ENCODE measurements at places on chromosomes 11 and 22.
A peak's percentile ranks its signal among the peaks of the same experiment; 100 is the strongest.

GRCh38 chr22:35971456-35972119, 57.0 kb downstream of the RBFOX2 start:
- DNase-seq, result no peak

- DNase-seq, result no peak
These were observed 1.6 kb upstream of the IRF7 start for GRCh38 chr11:617199-617911.

DNA sequence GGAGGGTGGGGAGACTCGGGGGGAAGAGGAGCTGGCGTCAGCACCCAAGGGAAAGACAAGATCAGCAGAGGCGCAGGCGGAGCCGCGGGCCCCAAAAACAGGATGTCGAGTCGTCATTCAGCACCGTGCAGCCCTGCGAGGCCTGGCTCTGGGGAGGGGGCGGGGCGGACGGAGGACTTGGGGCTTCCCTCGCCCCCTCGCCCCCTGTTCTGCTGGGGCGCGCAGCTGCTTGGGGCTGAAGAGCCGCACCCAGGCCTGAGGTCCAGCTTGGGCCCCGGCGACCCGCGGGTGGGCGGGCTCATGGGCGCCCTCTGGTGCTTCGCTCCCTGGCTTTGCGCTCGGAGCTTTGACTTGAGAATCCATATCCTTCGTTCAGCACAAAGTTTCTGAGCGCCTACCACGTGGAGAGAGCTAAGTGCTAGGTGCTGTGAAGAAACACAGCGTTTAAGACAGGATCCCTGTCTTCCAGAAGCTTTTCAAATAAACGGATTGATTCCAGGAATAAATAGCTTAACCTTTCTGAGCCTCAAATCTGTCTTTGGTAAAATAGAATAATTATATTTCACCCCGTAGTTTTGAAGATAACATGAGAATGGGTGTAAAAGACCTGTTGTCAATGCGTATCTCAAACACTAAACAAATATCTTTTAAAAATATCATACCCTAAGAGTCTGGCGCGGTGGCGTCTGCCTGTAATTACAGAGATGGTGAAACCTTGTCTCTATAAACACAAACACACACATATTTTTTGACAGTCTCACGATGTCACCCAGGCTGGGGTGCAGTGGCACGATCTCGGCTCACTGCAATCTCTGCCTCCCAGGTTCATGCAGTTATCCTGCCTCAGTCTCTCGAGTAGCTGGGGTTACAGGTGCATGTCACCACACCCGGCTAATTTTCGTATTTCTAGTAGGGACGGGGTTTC, 929 bp upstream of the RHOG start:
- DNase-seq, result peak; percentile 92

GRCh38 chr11:19905280-19905853, 192.7 kb downstream of the NAV2 start:
- no peak for DNase-seq

GRCh38 chr11:117973503-117973860, 12.7 kb upstream of the IL10RA start:
- no peak for DNase-seq

DNA sequence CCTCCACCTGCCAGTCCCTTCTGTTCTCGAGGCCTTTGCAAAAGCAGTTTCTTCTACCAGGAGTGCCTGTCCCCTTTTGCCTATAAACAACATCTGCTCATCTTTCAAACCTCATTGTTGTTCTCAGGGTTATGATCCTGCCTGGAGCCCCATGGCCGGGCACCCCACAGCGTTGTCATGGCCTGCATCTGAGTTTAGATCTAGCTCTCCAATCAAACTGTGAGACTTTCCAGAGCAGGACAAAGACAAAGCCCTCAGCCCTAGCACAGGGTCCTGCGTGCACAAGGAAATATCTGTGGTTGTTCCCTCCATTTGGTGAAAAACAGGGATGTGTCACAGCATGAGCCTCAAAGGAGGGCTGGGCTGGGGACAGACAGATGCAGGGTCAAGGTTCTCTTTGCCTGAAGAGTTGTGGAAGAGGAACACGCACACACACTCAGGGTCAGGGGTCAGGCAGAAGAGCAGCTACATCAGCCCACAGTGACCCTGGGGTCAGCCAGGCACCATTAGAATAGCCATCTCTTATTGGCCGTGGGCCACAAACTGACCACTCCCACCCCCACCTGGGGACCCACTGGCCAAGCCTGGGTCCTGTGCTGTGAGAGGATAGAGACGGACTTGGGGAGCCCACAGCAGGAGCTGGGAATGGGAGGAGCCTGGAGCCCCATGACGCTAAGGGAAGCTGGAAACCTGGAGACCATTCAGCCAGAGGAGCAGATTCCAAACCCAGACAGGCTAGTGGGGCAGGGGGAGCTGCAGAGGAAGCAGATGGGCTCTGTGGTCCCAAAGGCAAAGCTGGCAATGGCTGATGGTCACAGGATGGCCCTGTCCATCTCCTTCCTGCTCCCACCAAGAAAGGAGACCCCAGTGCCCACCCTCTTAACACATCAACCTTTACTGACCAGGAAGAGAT, 99.4 kb downstream of the PDE2A start:
- DNase-seq, result no peak

DNA sequence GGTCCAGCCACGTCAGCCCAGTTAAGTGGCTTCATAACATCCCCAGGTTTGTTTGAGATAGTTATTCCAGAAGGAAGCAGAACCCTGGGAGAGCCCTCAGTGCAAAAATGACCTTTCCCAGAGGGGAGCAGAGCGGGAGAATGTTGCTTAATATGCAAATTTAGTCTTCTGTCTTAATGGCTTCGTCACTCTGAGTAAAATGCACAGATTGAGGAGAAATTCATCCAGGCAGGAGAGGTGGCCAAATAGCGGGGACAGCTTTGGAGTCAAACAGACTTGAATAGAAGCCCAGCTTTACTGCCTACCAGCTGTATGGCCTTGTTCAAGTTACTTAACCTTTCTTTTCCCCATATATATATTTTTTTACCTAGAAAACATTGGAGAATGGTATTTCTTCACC, 12.3 kb upstream of the NRGN start:
- DNase-seq, result no peak

- DNase-seq, result peak; percentile 44
These were observed 42.5 kb downstream of the SFI1 start for GRCh38 chr22:31538815-31539214.

GRCh38 chr11:6404342-6405051, 14.2 kb downstream of the SMPD1 start:
- DNase-seq, result no peak

DNA sequence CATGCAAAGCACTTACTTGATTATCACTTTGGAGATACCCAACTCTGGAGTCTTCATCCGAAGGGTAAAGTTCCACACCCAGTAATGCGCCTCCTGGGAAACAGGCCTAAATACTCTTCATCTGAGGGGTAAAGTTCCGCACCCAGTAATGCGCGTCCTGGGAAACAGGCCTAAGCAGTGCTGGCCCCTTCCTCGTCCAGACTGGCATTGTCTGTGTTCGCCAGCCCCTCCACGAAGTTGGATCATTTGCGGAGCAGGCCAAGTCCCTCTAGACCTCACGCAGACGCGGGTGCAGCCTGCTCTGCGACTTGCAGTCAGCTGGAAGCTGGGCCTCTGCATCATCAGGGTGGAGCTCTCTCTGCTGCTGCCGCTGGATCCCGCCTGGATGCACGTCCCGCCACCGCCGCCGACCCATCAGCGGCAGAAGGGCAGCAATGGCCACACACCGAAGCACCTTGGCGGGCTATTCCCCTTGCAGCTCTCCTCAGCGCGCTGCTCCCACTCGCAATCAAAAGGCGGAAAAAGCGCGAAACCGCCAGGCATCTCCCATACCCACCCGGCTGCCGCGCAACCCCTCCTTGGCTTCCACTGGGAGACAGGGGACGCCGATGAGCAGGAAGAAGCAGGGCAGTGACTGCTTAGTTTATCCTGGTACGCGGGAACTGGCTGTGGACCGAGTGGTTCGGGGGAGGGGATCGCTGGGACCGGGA, 34.1 kb upstream of the GLYATL1 start:
- DNase-seq, result no peak

DNA sequence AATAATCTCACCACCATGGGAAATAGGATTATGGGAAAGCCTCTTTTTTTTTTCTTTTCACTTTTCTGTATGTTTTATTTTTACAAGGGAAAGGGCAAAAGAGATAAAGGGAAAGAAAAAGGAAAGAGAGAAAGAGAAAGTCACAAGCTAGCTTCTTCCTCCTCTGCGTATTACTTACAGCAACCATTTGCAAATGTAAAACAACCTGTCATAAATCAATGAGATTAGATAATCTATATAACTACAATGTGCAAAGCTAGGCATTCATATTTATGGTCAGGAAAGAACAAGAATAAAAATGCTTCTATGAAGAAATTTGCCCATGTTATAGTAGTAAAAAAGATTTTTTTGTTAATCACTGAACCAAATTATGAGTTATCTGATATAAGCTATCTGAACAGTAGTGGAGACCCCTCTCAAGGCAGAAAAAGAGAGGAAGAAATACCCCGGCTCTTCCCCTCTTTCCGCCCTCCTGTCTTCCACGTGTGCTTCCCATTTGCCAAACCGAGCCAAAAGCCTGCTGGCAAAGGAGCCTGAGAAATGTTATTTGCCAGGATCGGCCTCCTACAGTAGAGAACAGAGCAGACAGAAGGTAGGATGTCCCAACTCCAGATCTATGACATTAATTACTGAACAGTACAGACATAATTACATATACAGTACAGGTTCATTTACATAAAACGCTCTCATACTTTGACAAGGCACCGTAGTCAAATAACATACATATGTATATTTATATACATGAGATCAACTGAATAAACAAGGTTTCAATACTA, 50.2 kb downstream of the ARHGAP32 start:
- DNase-seq, result no peak

DNA sequence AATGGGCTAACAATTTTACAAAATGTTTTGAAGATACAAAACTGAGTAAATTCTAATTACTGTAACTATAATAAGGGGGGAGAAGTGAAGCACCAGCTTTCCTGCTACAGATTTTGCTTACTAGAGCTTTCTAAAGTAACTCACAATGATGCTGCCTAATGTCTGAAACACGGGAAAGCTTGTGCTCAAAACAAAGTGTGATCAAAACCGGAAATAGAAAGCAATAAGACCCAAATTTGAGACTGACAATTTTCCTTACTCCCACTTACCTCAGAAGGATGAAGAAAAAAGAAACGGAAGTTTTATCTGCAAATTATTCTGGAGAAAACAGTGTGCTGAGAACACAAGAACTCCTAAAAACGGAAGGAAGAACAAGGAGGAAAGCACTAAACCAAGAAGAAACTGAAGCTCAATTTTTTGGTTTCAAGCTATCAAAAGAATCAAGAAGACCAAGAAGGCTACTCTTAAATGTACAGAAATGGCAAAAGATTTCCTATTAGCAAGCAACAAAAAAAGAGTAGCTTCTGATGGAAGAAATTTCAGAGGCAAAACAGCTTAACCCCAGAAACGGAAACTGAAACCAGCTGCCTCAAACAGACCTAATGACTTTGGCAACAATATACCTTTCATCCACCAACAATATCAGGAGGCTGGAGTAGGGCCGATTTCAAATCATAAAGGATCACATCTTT, 33.4 kb downstream of the AMBRA1 start:
- no peak for DNase-seq

- DNase-seq, result no peak
These were observed 63.3 kb downstream of the SIK3 start for GRCh38 chr11:117034901-117035300.

DNA sequence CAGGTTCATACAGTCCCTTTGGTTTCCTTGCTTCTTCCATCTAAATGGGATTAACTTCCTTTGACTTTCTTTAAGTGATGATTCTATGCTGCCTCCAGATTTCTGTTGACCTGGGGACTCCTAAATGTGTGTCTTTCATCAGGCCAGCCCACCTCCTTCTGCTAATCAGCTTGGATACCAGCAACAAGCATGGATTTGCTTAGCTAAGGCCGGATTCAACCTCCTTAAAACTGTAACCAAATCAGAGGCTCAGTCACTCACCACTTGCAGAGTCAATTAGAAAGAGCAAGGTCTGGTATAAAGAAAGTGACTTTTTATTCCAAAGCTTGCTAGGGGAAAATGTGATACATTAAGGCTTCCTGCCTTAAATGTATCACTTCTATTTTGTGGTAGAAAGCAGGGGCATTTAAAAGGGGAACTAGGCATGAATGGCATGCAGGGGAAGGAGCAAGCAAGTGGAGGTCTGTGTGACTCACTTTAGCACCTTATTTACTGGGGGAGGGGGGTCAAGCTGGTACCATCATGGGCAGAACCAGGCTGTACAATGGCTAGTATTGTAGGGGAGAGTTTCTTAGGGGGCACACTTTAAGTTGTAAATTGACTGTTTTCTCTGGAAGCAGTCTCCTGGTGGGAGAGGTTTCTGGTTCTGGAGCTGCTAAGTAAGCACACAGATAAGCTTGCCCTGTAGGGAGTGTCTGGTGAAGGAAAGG, 239.0 kb upstream of the PDGFD start:
- DNase-seq, result no peak

GRCh38 chr11:123104697-123105096, 42.8 kb upstream of the HSPA8 start:
- DNase-seq, result no peak

DNA sequence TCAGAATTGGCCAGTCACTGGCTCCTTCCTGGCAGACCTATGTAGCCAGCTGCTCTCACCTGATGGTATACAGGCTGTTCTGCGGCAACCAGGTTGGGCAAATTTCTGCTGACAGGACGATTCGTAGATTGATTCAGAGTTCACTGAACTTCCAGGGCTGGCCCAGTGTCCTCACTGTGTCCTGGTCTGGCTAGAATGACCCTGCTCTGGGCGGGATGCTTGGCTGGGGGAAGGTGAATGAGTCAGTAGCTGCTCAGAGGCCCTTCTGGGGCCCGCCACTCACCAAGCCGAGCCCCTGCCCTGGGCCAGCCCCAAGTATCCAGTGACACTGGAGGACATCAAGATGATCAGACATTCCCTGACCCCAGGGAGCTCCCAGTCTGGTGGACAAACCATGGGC, 62.9 kb upstream of the WNT11 start:
- no peak for DNase-seq

DNA sequence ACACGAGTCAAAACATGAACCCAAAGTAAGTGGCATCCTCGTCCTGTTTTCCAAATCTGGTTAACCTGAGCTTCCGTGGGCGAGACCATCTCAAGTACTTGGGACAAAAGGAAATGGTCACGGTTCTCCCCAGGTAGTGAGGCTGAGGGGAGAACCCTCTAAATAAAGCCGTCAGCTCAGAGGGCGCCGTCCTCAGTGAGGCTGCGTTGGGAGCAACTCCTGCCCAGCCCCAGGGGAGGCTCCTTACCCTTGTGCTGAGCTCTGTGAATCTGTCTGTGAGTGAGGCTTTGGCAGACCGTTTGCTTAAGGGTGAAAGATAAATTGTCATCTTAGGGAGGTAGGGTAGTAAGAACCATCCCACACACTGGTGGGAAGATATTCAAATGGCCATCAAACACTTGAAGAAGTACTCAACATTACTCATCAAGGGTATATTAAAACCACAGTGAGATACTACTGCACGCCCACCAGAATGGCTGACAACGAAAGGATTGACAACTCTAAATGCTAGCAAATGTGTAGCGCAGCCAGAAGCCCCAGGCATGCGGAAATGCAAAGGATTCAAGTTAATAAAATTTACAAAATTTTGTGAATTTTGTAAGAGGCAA, 321.0 kb downstream of the TBC1D22A start:
- no peak for DNase-seq

Measured in stimulated activated CD8-positive, alpha-beta memory T cell treated with anti-CD3 and anti-CD28 coated beads, Interleukin-15, amount 100 ng/mL, for 48 hours (primary cell).